ENCODE measurements at places on chromosomes 6 and 20. TPM values are rescaled to one million over a fixed set of nuclear protein-coding genes. Genes with fewer than 3 reads are reported as not detected.

DNA sequence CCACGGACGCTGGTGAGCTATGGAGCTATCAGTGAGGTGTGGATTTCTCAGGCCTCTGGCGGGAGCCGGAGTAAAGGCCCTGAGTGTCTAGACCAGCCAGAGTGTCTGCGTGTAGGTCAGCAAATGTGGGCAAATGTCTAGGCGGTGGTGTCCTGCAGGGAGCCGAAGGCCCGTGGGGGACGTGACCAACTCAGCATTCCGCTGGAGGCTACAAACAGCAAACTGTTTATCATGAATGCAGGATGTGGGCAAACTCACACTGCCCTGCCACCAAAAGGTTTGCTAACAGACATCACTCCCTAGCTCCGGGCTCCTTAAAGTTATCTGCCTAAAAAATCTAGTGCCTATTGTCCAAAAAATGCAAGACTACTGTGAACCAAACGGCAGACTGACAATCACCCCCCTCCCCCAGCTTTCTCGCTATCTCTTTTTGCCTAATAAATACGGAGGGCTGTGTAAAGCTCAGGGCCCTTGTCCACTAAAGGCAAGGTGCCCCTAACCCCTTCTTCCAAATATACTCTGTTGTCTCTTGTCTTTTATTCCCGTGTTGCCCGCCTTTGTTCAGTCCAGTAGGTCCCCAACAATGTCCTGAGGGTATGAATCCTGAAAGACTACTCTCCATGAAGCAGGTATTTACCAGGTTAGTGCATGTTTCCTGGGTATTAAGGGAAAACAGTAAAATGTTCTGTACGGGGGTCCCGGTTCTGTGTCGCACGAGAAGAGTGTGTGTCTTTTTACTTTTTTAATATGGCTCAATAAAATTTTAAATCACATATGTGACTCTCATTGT, 29.0 kb upstream of the AFDN start:
- DNase-seq, result no peak

CDSN gene
- not detected for total RNA-seq

DNA sequence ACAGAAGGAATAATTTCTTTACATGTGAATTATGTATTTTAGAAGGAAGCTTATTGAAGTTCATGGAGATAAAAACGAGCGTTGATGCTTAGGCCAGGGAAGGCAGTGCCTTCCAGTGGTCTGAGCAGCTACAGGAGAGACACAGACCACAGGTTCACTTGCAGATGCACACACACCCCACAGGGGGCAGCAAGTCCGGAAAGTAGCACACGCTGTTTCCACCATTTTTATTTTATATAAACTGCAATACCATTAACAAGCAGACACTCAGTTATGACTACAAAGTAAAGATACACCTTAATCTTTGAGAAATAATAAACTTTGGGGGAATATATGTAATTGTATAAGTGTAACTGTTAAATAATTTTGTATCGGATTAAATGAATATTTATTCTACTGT, 13.5 kb upstream of the DACT2 start:
- no peak for DNase-seq

DNA sequence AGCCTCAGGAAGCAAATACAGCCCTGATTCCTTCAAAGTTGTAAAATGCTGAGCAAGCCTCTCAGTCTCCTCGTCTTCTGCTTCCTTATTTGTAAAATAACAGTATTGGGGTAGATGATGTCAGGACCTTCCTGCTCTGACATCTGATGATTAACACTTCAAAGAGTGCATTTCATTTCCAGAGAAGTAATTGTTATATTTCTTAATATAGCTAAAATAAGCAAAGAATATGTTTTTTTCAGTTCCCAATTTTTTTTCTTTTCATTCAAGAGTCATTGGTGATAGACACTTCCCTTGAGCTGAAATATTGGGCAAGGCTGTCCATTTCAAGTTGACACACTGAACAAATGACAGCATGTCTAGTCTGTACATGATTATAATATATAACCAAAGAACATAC, 53.4 kb downstream of the SLX4IP start:
- DNase-seq, result no peak

DNA sequence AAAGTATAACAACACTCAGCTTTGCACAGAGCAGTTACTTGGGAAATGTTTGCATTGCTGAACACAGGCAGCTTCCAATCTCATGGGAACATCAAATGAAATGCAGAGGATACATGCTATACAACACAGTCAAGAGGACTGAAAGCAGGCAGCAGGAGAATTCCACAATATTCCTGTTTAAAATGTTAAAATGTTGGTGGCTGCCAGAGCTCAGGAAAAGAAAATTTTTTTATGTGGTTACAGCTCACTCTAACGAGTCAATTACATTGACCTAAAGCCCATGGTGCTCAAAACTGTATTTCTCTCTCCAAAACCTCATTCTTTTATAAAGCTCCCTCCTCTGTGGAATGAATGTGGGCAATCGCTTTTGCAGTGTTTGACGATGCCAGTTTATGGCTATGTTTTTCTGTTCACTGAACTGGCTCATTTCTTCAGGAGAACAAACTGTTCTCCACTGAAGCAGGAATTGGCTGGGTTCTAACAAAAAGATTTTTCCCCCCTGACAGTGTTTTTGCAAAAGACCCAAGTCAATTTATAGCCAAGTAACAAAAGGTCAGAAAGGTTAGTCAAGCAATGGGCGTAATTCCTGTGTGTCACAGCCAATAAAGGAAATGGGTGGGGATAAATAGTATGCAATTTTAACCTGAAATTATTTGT, 69.0 kb downstream of the ZHX3 start:
- no peak for DNase-seq

DNA sequence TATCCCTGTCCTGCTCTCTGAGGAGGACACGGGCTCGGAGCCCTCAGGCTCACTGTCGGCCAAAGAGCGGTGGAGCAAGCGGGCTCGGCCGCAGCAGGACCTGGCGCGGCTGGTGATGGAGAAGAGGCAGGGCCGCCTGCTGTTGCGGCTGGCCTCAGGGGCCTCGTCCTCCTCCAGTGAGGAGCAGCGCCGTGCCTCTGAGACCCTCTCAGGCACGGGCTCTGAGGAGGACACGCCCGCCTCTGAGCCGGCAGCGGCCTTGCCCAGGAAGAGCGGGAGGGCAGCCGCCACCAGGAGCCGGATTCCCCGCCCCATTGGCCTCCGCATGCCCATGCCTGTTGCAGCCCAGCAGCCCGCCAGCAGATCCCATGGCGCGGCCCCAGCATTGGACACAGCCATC, 14.2 kb upstream of the SLC22A7 start:
- DNase-seq, result no peak

DNA sequence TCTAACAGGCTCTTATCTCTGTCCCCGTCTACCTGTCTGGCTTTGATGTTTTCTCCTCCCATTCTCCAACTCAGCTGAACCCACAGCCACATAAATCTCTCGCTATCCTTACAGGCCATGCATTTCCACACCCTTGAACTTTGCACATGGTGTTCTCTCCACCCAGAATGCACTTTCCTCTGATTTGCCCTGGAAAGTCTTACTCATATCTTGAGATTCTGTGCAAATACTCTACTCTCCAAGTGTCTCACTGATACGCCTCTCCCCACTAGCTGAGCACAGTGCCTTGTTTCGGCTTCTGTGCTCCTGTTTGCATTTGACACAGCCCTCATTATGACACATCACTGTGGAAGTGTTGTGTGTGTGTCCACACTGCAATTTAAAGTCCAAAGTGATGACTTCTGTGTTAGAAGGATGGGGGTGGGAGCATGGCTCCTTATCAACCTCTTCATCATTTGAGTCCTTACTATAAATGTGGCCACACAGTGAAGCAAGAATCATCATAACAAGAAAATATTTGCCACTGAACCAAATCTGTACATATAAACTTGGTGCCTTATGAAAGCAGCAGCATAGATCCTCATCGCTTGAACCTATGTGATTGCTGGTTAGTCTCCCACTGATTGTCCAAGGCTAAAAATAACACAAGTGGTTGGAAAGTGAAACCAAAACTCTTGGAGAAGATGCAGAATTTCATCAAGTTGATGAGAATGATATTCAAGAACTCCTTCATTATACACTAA, 5.5 kb upstream of the PRELID3B start:
- no peak for DNase-seq

- DNase-seq, result peak; percentile 87
These were observed 80.4 kb upstream of the BTN3A2 start for GRCh38 chr6:26284537-26285142.

DNA sequence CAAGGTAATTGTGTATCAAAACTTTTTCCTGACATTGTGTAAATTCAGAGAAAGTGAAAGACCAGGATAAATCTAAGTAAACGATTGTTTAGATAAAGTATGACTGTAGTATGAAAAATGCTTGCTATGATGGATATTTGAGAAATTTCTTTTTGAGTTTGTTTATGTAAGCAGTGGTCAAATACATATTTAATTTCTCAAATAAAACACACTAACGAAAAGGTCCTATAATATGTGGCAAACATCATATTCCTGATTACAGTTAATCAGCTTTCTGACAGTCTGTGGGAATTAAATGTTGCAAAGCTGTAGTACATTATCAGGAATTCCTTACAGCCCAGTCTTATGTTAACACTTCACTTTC, 636.9 kb downstream of the MMUT start:
- DNase-seq, result no peak

- no peak for DNase-seq
These were observed 12.4 kb downstream of the LY86 start for GRCh38 chr6:6600875-6601274.

GRCh38 chr20:51884561-51884960, 82.2 kb upstream of the SALL4 start:
- no peak for DNase-seq

- no peak for DNase-seq
These were observed 18.5 kb downstream of the DST start for GRCh38 chr6:56624046-56624727.

- DNase-seq, result no peak
These were observed 118.7 kb downstream of the CLIC5 start for GRCh38 chr6:45896783-45897441.

DNA sequence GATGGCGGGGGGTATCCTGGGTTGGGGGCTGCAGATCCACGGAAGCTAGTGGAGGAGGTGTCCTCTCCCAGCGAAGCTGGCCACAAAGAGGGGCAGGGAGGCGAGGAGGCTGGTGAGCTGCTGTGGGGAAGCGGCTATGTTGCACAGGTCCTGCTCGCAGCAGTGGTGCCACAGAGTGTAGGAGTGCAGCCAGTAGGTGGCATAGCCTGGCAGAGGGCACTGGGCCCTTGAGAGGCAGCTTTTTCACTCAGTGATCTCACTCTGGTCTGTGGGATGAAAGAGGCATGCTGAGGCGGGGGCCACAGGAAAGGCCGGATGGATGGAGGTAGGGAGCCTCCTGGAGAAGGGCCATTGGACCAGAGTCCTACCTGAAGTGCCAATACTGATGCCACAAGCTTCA, 2.9 kb upstream of the LY6G6D start:
- DNase-seq, result no peak

- DNase-seq, result no peak
These were observed 115.7 kb upstream of the SALL4 start for GRCh38 chr20:51917886-51918535.

- peak; percentile 41 for DNase-seq
These were observed 105.5 kb downstream of the DLL1 start for GRCh38 chr6:170185175-170185978.

KIAA1755 gene
- 13.9 TPM for total RNA-seq

MACROD2 gene
- 9.3 TPM for total RNA-seq

PRR18 gene
- total RNA-seq, result not detected

IMPG1 gene
- not detected for total RNA-seq

DNA sequence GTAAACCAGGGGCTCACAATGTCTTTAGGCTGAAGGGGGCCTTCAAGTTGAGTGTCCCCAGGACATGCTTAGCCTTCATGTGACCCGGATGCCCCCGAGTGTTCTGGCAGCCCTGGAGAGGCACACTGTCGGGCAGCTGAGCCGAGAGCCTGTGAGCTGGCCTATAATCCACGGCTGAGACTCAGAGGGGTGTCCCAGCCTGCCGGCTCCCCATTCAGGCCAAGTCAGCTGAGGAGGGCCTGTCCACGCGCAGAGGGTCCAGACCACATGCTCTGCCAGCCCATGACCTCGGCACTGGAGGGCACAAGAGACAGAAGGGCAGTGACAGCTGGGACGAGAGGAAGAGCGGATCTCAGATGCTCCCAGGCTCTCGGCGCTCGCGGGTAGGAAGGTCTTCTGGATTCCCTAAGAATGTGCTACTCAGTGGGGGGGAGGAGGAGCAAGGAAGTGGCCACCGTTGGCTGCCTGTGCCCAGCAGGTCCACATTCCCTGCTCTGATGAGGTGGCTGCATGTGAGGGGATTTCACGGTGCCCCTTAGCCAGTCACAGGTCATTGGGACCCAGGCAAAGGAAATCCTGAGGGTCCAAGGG, 224.7 kb downstream of the NRN1 start:
- no peak for DNase-seq

DNA sequence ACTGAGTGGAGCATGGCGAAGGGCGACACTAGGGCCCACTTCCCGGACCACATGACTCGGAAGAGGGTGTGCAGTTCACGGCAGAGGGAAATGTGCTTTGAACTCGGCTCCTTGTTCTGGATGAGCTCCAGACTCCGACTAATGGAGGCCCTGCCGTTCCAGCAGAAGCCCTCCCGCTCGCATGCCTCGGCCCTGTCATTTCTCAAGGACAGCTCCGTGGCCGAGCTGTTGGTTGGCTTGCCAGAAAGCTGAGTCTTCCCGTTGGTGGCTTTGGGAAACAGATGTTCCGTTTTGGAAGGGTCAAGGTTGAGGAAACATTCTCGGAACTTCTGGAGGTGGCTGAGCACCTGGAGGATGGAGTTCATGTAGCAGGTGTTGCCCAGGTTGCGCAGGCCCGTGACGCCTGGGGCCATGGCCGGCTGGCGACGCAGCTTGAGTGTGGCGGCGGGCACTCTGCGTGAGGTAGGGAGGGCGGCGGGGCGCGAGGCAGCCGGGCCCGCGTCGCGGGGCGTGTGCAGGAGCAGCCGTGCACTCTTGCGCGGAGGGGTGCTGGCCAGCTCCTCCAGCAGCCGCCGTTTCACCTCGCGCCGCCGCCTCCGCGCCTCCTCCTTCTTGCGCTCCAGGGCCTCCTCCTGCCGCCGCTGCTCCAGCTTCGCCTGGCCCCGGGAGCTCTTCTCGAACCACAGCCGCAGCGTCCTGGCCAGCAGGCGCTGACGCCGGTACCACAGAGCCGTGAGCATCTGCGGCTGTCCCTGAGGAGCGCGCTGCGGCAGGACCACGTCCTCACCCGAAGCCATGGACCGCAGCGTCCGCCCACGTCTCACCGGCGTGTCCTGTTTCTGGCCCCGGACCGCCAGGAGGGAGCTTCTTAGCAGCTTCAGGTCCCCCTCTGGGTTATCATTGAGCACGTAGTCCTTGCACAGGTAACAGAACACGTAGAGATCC, 18.6 kb downstream of the TOMM6 start:
- DNase-seq, result no peak

LKAAEAR1 gene
- total RNA-seq, result not detected

GRCh38 chr6:162538643-162539064, 188.9 kb downstream of the PRKN start:
- no peak for DNase-seq
